Astrocyte (in vitro differentiated cells and primary cell): ENCODE measurements at places on chromosomes 12 and 14. TPM values are rescaled to one million over a fixed set of nuclear protein-coding genes. Genes with fewer than 3 reads are reported as not detected.
A peak's percentile ranks its signal among the peaks of the same experiment; 100 is the strongest.

Gene LRRK2
- 0.02 TPM in 1 of 2 replicates, not detected in the other for total RNA-seq

Gene CPNE6
- not detected in 2 replicates for total RNA-seq

- H3K27me3 ChIP-seq, result no peaks in the 10 kb centered on the region
- H3K4me3 ChIP-seq, result no peak overlapping the region
- no peaks in the 10 kb centered on the region for H3K4me1 ChIP-seq
- H3K36me3 ChIP-seq, result no peaks in the 10 kb centered on the region
- no peak for DNase-seq
Observed at GRCh38 chr12:47615711-47616110, 90.1 kb downstream of the RPAP3 start.

DNA sequence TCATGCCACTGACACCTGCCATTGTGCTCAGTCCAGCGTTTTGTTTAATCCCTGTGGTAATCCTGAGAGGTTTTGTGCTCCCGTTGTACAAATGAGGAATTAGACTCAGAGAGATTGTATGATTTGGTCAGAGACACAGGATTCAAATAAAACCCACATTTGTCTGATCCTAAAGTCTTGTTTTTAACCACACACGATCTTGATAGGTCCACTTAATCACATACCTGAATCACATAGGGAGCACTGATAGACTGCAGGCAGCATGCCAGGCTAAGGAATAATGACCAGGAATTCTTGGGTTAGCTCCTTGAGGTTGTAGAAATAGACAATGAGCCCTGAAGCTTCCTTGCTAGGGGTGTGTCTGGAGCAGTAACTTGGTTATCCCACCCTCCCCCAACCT lies 202.6 kb upstream of the RGS6 start:
- H3K4me3 ChIP-seq, result no peak overlapping the region
- peaks cover 18% of the 10 kb centered on the region for H3K4me1 ChIP-seq
- peak; percentile 58 for DNase-seq
- peaks cover 20% of the 10 kb centered on the region for H3K36me3 ChIP-seq
- H3K27me3 ChIP-seq, result no peaks in the 10 kb centered on the region

DNA sequence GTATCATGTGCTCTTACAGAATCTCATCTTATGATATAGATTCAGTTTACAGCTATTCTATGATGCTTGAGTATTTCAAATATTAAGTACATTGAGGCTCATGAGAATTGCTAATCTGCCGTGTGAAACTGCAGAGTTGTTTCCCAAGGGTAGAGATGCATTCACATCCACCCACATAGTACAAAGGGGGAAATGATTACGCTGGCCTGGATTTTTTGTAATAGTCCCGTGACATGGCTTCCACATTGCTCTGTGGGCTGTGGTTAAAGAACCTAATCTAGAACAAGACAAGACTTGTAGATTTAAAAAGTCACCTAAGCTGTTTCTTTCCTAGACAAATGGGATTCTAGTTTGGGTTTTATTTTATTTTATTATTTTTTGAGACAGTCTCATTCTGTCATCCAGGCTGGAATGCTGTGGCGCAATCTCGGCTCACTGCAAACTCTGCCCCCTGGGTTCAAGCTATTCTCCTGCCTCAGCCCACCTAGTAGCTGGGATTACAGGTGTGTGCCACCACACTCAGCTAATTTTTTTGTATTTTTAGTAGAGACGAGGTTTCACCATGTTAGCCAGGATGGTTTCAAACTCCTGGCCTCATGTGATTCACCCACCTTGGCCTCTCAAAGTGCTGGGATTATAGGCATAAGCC lies 13.0 kb upstream of the RIOX1 start:
- H3K27me3 ChIP-seq, result no peaks in the 10 kb centered on the region
- no peak overlapping the region for H3K27ac ChIP-seq
- H3K36me3 ChIP-seq, result no peaks in the 10 kb centered on the region
- H3K4me1 ChIP-seq, result no peaks in the 10 kb centered on the region
- H3K4me3 ChIP-seq, result no peak overlapping the region

Gene CIDEB
- total RNA-seq, result not detected in 2 replicates

DNA sequence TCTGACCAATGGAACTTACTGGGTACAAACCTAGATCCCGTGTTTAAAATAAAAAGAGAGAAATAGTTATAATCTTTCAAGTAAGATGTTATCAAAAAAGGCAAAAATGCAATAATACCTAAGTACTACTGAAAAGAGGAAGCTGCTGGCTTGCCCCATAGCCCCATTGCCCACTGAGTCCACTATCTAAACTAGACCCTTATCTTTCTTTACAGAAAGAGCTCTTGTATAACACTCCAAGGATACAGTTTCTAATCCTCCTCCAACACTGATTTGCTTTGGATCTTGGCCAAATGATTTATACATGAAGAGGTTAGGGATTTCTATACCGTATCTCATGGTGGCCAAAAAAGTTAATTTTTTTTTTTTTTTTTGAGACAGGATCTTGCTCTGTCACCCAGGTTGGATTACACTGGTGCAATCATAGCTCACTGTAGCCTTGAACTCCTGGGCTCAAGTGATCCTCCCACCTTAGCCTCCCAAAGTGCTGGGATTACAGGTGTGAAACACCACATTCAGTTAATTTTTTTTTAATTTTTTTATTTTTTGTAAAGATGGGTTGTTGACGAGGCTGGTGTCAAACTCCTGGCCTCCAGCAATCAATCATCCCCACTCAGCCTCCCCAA lies 2.6 kb downstream of the GXYLT1 start:
- H3K27ac ChIP-seq, result no peak overlapping the region
- H3K36me3 ChIP-seq, result no peaks in the 10 kb centered on the region
- peaks cover 10% of the 10 kb centered on the region for H3K4me1 ChIP-seq
- H3K4me3 ChIP-seq, result no peak overlapping the region
- no peaks in the 10 kb centered on the region for H3K27me3 ChIP-seq

GRCh38 chr12:22377731-22378496 lies 43.4 kb upstream of the ST8SIA1 start:
- peak; percentile 54 for DNase-seq
- no peaks in the 10 kb centered on the region for H3K27me3 ChIP-seq
- no peaks in the 10 kb centered on the region for H3K36me3 ChIP-seq
- no peaks in the 10 kb centered on the region for H3K4me1 ChIP-seq
